ENCODE measurements at places on chromosomes 16 and 17. TPM values are rescaled to one million over a fixed set of nuclear protein-coding genes. Genes with fewer than 3 reads are reported as not detected.

NPIPA8 gene
- total RNA-seq: 28.8 TPM

CDYL2 gene
- total RNA-seq: 14.2 TPM

PRCD gene
- total RNA-seq: 5.3 TPM

NPW gene
- total RNA-seq: not detected

DNA sequence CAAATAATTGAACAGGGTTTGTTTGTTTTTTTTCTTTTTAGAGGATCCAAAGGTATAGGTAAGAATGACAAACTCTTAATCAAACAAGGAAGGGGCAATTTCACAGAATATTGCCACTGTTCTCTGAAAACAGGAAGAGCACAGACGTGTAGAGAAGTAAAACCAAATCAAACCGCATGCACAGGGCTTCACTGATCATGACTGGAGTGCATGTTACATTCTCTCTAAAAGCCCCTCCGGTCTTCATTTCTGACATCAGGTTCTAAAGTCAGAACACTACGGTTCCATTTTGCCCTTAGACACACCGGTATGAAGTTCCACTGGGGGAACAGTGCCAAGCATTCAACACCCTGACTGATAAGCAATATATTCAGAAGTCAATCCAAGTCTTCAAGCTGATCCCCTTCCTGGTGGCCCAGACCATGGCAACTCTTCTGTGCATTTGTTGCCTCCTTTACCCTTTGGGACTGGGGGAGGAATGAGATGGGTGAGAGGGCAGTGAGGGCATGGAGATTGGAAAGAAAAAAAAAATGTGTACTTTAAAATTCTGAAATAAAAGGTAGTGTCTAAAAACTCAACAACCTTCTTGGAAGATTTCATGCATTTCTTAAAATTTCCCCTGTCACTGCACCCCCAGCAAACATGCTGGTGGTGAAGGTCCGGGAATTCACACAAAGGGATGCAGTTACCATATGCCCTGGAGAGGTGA, 1.4 kb downstream of the MMD start:
- H3K4me3 ChIP-seq: peak overlapping the region; percentile 94
- DNase-seq: peak; percentile 41
- H3K27ac ChIP-seq: peak overlapping the region; percentile 95

DNA sequence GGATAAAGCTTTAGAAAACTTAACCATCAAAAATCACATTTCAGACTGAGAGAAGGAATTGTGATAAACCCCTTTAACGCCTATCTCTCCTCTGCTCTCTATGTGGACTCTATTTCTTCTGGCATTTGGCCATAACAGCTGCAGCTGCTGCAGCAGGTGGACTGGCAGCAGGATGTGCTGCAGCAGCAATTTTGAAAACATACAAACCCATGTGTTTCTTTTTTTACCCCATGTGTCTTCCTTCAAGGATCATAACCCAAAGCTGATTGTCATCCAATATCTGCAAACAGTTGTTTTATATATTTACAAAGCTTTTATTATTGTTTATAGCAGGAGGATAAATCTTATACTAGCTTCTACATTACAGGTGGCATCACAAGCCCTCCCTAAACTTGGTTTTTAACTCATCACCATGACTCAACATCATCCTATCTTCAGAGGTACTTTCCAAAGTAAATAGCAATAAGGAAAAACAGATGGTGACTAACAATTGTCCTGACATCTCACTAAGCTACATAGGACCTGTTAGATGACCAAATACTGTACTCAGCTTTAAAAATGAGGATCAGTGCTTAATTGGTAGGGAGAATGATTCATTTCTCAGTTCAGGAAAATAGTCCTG, 14.5 kb upstream of the KRTAP9-2 start:
- H3K27ac ChIP-seq: no peak overlapping the region
- no peak overlapping the region for H3K4me3 ChIP-seq
- no peaks in the 10 kb centered on the region for H3K27me3 ChIP-seq
- H3K36me3 ChIP-seq: no peaks in the 10 kb centered on the region
- H3K4me1 ChIP-seq: peaks cover 14% of the 10 kb centered on the region

DNA sequence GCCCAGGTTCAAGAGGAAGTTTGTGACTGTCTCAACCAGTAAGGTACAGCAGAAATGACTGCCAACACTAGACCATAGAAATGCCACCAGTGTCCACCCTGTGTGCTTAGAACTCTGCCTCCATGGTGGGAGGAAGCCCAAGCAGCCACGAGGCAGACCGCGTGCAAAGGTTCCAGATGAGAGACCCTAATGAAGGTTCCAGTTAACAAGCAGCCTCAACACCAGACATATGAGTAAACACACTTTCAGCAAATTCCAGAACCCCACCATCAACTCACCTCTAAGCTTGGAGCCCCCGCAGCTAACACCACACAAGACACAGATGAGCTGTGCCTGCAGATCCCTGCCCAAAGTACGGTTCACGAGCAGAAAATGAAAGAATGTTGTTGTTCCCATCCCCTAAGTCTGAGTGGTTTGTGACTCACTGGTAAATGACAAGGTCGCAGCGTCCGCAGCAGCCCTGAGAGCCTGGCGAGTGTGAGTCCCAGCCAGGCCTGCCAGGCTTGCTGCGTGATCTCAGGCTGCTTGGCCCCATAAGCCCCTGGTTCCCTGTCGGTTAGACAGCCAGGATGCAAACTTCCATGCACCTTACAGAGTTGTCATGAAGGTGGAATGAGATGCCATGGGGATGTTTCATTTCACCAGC, 193.7 kb downstream of the C16orf95 start:
- no peaks in the 10 kb centered on the region for H3K4me1 ChIP-seq
- no peak for DNase-seq
- no peak overlapping the region for H3K4me3 ChIP-seq

DNA sequence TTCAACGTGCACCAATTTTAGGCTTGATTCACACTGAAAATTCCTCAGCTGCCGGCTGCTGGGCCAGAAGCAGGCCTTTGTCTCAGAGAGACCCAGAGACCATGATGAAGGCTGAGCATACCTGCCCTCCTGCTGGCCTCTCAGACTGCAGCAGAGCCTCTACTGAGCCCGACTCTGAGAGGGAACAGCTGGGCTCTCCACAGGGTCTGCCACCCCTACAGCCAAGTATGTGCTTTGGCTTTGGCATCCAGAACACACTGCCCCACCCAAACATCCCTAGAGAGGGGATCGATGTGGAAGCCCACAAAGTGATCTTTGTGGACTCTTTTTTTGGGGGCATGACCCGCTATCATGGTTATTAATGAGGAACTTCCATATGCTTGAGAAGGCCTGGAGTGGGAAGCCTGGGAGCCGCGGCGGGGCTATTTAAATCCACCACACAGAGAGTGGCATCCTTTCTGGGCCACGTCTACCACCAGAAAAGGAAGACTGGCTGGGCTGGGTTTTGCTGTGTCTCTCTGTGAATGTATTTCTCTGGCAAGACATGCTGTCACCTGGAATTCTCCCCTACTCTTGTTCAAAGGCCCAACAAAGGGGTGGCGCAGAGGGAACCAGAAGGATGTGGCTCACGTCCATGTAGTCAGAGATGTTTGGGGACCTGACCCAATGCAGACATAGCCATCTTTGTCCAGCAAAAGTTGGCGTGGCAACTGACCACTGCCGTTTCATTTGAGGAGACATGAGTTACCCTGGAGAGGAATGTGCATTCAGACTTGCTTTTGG, 69.3 kb downstream of the GNAO1 start:
- no peak overlapping the region for H3K4me3 ChIP-seq
- H3K27ac ChIP-seq: peak overlapping the region; percentile 11
- H3K4me1 ChIP-seq: peaks cover 23% of the 10 kb centered on the region
- H3K27me3 ChIP-seq: no peaks in the 10 kb centered on the region

- H3K36me3 ChIP-seq: peaks cover 4% of the 10 kb centered on the region
- H3K4me1 ChIP-seq: peaks cover 21% of the 10 kb centered on the region
- no peaks in the 10 kb centered on the region for H3K27me3 ChIP-seq
- peak overlapping the region; percentile 37 for H3K27ac ChIP-seq
These were observed 89.1 kb upstream of the NOL11 start for GRCh38 chr17:67628580-67629013.

GRCh38 chr17:13212860-13213259, 195.0 kb upstream of the ELAC2 start:
- peaks cover 6% of the 10 kb centered on the region for H3K27me3 ChIP-seq
- no peak overlapping the region for H3K4me3 ChIP-seq

GRCh38 chr17:8868529-8868951, 1.1 kb upstream of the PIK3R6 start:
- no peaks in the 10 kb centered on the region for H3K36me3 ChIP-seq
- H3K4me3 ChIP-seq: no peak overlapping the region
- no peak overlapping the region for H3K27ac ChIP-seq
- DNase-seq: no peak
- no peaks in the 10 kb centered on the region for H3K27me3 ChIP-seq

GRCh38 chr17:7440834-7441195, 1.5 kb downstream of the FGF11 start:
- H3K4me3 ChIP-seq: peak overlapping the region; percentile 80
- peaks cover 54% of the 10 kb centered on the region for H3K4me1 ChIP-seq
- DNase-seq: no peak
- H3K36me3 ChIP-seq: no peaks in the 10 kb centered on the region
- no peak overlapping the region for H3K27ac ChIP-seq

GRCh38 chr17:40111221-40112128, 10.3 kb upstream of the MSL1 start:
- peak; percentile 76 for DNase-seq
- H3K36me3 ChIP-seq: no peaks in the 10 kb centered on the region
- H3K4me1 ChIP-seq: peaks cover 75% of the 10 kb centered on the region
- H3K4me3 ChIP-seq: peak overlapping the region; percentile 84
